Natural killer cell treated with Interleukin-12 subunit alpha and Interleukin-12 subunit beta and Interleukin-15 and Interleukin-18, amount 100 ng/mL, for 72 hours (primary cell): ENCODE measurements at places on chromosomes 2 and 18. TPM values are rescaled to one million over a fixed set of nuclear protein-coding genes. Genes with fewer than 3 reads are reported as not detected.

Gene MALL
- total RNA-seq: not detected

Gene TNP1
- total RNA-seq: not detected

Gene PRSS56
- not detected for total RNA-seq

Gene FIGLA
- total RNA-seq: 0.98 TPM

Gene MAL
- total RNA-seq: 1.2 TPM

Gene ALPI
- total RNA-seq: not detected

Gene NT5DC4
- not detected for total RNA-seq

Gene TMEM247
- not detected for total RNA-seq

Gene SERPINB12
- not detected for total RNA-seq

Gene DAW1
- total RNA-seq: not detected

Gene FAM161A
- total RNA-seq: 6.6 TPM

Gene CXCR4
- 72.1 TPM for total RNA-seq

Gene FASTKD2
- total RNA-seq: 34.6 TPM

Gene TEX44
- not detected for total RNA-seq

Gene RNU2-63P
- total RNA-seq: 39.8 TPM

Gene EMILIN1
- 14.2 TPM for total RNA-seq

Gene PCARE
- total RNA-seq: not detected

Gene MATN3
- not detected for total RNA-seq

Gene GNAL
- total RNA-seq: 1.2 TPM

Gene DUSP19
- total RNA-seq: 1.4 TPM

Gene IL1RN
- 3.7 TPM for total RNA-seq

Gene DOK1
- total RNA-seq: 34.4 TPM

Gene GPR155
- 3.6 TPM for total RNA-seq

Gene GPAT2
- total RNA-seq: 10.9 TPM
